NCI-H345 (cell line): ENCODE measurements at places on chromosomes 3 and 15.
A peak's percentile ranks its signal among the peaks of the same experiment; 100 is the strongest.

- no peak for DNase-seq
Measured at GRCh38 chr15:42073418-42073817, 20.9 kb downstream of the PLA2G4D start.

DNA sequence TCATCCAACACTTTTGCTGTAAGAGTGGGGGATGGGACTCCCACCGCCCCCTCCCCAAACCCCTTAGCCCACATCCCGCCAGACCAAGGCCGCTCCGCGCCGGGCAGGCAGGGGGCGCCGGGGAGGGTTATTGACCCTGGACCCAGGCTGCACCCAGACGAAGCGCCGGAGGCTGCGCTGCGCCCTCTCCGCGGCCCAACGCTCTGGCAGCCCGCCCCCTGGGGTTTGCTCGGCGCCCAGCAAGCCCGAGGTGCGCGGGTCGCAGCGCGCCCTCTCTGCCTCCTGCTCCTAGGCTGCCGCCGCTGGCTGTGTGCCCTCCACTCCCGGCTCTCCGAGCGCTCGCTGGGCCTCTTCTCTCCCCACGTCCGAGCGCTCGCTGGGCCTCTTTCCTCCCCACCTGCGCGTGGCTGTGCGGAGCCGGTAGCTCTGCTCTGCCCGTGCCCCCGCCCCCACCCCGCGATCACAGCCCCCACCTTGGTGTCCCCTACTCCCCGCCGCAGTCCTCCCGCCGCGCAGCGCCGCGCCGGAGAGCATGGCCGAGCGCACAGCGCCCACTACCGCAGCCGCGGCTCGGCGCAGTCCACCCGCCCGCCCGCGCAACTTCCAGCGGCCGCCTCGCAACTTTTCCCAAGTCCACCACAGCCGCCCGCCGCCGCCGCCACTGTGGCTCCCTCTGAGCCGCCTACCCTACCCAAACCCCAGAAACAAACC lies 1.2 kb downstream of the MECOM start:
- peak; percentile 60 for DNase-seq

DNA sequence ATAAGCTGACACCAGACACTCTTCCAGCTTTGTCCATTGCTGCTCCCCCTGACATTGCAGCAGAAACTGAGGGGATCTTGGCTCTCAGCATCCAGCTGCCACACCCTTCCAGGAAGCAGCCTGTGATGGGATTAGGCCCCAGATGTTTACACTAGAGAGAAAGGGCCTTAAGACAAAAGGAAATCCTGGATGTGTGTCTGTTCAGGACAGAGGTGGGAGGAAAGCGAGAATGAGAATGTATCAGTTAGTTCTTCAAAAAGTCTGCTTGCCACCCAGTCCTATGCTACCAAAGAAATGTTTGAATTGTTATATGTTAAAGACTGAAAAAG lies 58.8 kb downstream of the HES1 start:
- no peak for DNase-seq

DNA sequence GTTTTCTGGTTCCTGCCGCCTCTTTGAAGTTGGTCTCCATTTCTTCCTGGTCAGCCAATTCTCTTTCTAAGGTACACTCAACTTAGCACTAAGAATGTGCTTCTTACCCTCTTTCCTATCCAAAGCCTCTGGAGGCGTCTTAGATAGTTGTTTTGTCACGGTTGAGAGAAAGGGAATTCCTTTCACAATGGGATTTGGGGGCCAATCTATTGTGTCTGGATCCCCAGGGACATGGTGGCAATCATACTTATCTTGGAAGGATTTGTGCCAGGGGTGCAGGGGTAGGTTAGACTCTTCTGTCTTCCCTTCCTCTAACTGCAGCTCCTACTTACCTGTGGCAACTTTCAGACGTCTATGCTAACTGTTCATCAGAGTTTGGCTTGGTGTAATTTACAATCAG lies 287.1 kb downstream of the SOX2 start:
- DNase-seq, result no peak

DNA sequence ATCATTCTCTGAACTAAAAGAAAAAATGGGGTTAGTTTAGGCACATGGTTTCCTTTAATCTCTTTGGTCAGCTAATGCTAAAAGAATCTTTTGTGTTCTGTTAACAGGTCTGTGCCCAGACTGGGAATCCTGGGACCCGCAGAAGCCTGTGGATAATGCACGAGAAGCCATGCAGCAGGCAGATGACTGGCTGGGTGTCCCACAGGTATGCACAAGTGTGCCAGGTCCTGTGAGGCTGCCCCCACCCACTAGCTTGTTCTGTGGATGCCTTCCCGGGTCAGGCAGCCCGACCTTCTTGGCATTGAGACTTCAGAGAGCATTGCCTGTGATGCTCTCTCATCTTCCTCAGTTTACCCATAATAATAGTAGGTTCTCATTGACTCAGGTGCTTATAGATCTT lies 70.4 kb downstream of the FLNB start:
- DNase-seq, result no peak
